Cerebellum (tissue), 4 donors: ENCODE measurements at places on chromosomes 1 and 21. TPM values are rescaled to one million over a fixed set of nuclear protein-coding genes. Genes with fewer than 3 reads are reported as not detected.

DNA sequence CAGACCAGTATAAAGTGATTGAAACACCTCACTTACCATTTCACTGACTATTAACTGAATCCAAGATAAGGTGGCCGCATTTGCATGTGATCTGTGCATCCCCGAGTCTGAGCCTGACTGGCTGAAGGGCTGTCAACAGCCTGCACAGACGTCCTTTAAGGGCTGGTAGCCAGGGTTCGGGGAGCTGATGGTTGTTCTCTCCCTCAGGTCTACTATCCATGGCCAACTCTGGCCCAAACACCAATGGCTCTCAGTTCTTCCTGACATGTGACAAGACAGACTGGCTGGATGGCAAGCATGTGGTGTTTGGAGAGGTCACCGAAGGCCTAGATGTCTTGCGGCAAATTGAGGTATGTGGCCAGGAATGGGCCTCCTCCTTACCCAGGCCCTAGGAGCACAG lies 14.0 kb downstream of the PPIE start:
- no peak for DNase-seq

- no peak for DNase-seq
These were observed 9.6 kb downstream of the RAB42 start for GRCh38 chr1:28601696-28602095.

The SERPINC1 gene
- not detected for total RNA-seq

The TSPEAR gene
- total RNA-seq = 0.09 TPM

DNA sequence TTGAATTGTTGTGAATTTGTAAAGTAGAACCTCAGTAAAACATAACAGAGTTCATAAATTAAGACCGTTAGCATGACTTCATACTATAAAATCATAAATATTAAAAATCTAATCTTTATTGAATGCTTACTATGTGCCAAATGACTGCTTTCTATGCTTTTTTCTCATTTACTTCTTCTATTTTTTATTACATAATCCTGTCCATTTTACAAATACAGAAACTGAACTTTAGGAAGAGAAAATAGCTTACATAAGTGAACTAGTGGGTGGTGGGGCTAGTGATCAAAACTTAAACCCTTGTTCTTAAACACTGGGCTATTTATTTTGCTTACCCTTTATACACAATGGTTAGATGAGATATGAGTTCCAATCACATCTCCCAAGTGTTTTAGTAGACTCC lies 122.3 kb downstream of the ZC3H11B start:
- DNase-seq = no peak

The FGR gene
- total RNA-seq = 1.9 TPM

The FAM110D gene
- total RNA-seq = 0.64 TPM

DNA sequence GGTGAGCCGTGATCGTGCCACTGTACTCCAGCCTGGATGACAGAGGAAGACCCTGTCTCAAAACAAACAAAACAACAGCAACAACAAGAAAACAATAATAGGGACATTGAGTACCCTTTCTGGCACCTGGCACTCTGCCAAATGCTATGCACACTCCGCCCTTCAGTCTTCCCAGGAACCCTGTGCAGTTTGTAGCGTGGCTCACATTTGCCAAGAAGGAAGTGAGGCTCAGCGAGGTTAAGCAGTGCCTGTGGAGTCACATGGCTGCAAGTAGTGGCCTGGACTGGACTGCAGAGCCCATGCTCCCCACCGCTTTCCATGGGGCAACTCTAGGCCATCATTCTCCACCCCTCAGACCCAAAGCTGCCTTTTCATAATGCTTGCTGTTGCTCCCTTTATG lies 5.3 kb upstream of the EVA1B start:
- DNase-seq = no peak

The ZBTB8A gene
- total RNA-seq = 20.1 TPM

- DNase-seq = peak; percentile 59
These were observed 835 bp downstream of the LRRN2 start for GRCh38 chr1:204684571-204685235.

- no peak for DNase-seq
These were observed 30.3 kb downstream of the PARK7 start for GRCh38 chr1:7991504-7992440.

GRCh38 chr1:160117709-160118183 lies 2.2 kb downstream of the ATP1A2 start:
- DNase-seq = peak; percentile 88
